Stimulated activated CD8-positive, alpha-beta memory T cell treated with anti-CD3 and anti-CD28 coated beads, Interleukin-15, amount 100 ng/mL, for 24 hours (primary cell): ENCODE measurements at places on chromosomes 12 and 14.

DNA sequence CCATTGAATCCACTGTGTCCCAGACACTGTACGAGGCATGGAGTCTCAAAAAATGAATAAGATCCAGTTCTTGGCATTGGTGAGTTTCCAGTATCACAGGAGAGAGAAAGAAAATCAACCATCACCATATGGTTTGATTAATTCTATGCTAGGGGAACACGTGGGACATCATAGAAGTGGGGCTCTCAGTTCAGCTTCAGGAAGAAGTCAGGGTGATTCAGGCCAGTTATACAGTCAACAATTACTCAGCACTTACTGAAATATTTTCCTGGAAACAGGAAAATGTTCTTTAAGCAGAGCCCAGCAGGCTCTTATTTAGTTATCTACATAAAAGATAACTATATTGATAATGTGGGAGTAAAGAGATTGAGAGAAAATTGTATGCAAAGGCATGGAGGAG, 407.2 kb downstream of the NOVA1 start:
- DNase-seq, result no peak

DNA sequence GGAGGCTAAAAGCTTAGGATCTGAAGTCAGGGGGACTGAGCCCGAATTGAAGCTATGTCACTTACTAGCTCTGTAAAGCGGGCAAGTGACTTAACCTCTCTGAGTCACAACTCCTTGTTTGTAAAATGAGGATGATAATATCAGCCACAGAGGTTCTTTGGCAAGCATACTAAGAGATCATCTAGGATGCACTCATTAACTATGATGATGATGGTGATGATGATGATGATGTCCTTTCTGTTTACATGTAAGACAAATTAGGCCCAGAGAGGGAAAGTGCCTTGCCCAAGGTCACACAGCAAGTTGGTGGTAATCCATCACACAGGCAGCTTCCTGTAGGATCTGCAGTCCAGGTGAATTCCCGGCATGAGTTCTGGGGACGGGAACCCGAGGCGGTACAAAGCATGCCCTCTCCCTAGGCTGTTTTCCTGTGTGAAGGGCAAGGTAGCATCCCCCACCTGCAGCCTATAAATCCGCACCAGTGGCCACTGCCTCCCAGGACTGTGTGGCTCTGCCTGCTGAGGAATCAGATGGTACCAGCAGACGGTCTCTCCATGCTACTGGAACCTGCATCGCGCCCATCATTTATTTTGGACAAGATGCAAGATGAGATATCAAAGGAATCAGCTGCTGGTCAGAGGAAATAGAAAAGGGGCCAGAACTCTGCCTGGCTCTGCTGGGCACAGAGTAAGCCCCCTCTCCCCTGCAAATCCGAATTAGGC, 55.2 kb downstream of the MAP1LC3B2 start:
- no peak for DNase-seq

GRCh38 chr12:110342157-110342556, 61.1 kb downstream of the ATP2A2 start:
- no peak for DNase-seq

- no peak for DNase-seq
These were observed 592.5 kb upstream of the USP15 start for GRCh38 chr12:61667676-61668075.

DNA sequence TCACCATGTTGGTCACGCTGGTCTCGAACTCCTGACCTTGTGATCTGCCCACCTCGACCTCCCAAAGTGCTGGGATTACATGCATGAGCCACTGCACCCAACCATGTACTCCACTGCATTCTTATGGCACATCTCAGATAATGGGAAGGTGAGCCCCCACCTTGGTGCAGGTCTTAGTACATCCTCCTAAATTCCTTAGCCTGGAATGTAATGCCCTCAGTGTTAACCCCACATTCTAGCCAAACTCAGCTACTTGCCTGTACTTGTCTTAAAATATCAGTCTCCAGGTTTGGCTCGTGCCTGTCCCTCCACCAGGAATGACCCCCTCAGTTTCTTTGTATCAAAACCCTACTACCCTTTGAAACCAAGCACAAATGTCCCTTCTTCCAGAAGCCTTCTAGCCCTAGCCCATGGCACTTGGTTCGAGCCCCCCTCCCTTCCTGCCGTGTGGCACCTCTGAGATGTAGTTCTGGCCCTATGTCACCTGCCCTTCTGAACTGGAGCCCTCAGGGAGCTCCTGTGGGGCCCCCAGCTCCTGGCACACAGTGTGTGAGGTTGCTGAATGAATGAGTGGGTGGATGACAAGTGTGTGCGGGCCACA, 8.4 kb downstream of the KCNH3 start:
- DNase-seq, result no peak

- DNase-seq, result no peak
These were observed 358.0 kb downstream of the DAD1 start for GRCh38 chr14:22231018-22231417.

DNA sequence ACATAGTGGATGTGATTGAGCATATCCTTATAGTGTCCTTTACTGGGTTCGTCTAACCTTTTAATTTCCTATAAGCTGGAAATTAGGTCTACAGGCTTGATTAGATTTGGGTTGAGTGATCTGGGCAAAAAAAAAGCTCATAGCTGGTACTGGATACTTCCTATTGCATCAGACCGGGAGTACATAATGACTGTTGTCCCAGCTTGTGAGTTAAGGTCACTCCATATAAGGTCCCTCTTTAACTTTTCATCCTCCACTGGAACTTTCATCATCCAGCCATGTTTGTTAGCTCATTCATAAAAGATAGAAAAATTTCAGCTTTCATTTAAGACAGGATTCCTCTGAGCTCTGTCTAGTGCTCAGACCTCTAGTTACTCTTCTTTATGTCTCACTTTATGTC, 80.8 kb downstream of the C14orf132 start:
- no peak for DNase-seq

DNA sequence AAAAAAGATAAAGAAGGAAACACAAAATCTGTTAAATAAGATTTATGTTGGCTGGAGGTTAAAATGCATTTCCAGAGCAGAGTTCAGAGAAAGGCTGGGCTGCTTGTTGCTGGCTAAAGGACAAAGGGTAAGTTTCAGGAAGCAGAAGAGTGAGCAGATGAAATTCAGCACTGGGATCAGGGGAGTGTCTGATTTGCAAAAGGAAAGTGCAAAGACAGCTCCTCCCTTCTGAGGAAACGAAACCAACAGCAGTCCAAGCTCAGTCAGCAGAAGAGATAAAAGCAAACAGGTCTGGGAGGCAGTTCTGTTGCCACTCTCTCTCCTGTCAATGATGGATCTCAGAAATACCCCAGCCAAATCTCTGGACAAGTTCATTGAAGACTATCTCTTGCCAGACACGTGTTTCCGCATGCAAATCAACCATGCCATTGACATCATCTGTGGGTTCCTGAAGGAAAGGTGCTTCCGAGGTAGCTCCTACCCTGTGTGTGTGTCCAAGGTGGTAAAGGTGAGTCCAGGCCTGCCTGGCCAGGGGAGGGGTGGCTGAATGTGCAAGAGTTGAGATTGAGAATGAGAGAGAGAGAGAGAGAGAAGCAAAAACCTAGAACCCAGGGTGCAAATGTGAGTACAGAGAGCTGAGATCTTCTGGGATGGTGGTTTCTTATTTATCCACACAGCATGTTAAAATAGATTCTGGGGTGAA, at the start of gene OAS1:
Gene OAS1, plus strand, starts transcription at position 251 of the 703 bp plus-strand sequence. Its CDS starts 78 bp downstream, at position 329.
- no peak for DNase-seq

GRCh38 chr12:111233786-111234185, 135.1 kb downstream of the PHETA1 start:
- no peak for DNase-seq

DNA sequence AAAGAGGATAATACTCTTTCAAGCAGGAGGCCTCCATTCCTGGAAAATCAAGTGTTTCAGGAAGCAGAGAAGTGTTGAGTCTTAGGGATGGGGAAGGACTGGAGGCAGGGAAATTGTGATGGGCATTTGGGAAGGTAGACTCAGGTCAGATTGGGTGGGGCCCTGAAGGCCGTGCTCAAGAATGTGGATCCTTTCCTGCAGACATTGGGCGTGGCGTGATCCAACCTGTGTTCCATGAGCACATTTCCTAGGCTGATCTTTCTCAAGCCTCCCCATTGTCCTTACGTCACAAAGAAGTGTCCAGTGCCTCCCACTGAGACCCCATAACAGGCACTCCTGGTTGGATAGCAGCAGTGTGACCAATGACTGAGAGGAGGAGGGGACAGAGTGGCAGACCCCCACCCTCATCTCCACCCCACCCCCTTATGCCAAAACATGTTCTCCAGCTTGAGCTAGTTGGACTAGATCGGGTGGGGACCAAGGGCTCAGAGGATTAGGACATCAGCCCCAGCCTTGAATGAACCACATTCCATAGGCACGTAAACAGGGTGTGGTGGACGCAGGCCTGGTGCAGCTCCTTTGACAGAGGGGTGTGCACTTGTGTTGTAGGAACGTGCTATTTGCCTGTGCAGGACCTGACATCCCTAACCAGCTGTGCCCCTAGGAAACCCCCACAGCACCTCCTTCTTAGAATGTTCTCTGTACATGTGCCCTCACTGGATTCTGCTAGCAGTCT, 76.8 kb downstream of the TTC9 start:
- no peak for DNase-seq

- no peak for DNase-seq
These were observed 762.4 kb downstream of the SLC6A15 start for GRCh38 chr12:84150201-84150600.

- no peak for DNase-seq
These were observed 127.5 kb downstream of the MED13L start for GRCh38 chr12:116150001-116150400.

- DNase-seq, result no peak
These were observed 16.6 kb upstream of the LRTM2 start for GRCh38 chr12:1803736-1804135.

- no peak for DNase-seq
These were observed 283.7 kb upstream of the PRKD1 start for GRCh38 chr14:30211326-30211725.

DNA sequence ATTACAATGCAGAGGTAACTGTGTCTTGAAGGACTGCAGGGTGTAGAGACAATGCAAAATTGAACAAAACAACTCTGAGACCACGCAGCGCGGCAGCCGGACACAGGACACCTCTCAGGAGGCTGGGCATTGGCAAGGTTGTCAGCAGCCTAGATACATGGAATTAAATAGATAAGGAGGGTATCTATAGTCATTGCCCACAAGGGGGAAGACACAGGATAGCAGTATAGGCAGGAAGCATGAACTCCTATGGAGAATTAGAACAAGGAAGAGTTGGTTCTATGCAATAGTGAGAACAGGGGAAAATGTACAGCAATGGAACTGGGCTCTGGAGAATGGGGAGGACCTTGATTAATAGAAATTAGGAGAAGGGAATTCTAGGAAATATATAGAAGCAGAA, 164.1 kb downstream of the C12orf42 start:
- no peak for DNase-seq

- no peak for DNase-seq
These were observed 5.8 kb downstream of the KTN1 start for GRCh38 chr14:55585854-55586253.

GRCh38 chr12:4859478-4860210, 50.1 kb upstream of the KCNA1 start:
- no peak for DNase-seq

GRCh38 chr12:130838284-130838950, 633 bp downstream of the STX2 start:
- DNase-seq, result no peak

DNA sequence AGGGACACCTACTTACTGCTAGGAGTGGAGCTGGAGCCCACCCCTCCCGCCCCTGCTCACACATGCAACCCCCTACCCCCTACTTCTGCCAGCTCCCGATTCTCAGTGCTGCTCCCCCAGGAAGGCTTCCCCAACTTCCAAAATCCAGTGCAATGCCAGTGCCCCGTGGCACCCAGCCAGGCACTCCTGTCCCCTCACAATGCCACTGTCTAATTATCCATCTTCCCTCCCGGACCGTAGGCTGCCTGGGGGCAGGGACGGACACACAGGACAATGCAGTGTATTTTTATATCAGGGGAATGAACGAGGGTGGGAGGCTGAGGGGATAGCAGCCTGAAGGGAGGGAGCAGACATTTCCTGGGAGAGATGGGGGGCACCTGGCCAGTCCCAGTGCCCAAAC, 12.4 kb downstream of the OTUB2 start:
- DNase-seq, result no peak

- no peak for DNase-seq
These were observed 31.6 kb upstream of the AMIGO2 start for GRCh38 chr12:47111392-47111778.

DNA sequence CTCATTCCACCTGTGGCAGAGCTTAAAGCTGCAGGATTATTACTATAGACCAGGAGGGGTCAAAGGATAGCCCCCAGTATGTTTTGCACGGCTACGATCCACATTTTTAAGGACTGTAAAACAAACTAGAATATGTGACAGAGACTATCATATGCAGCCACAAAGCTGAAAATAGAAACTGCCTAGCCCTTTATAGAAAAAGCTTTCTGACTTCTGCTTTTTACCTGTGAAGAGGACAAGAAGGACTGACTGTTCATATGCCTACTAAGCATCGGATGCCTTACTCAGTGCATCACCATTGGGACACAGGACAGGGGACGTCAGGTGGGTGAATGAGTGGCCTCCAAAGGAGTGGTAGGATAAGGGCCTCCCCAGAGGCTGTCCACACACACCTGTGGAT, 29.8 kb downstream of the SPTB start:
- DNase-seq, result no peak

GRCh38 chr14:105203057-105203531, 22.0 kb upstream of the NUDT14 start:
- peak; percentile 39 for DNase-seq

GRCh38 chr12:98424726-98425401, 90.5 kb upstream of the TMPO start:
- no peak for DNase-seq

- no peak for DNase-seq
These were observed 194.9 kb downstream of the PAH start for GRCh38 chr12:102722147-102722546.

DNA sequence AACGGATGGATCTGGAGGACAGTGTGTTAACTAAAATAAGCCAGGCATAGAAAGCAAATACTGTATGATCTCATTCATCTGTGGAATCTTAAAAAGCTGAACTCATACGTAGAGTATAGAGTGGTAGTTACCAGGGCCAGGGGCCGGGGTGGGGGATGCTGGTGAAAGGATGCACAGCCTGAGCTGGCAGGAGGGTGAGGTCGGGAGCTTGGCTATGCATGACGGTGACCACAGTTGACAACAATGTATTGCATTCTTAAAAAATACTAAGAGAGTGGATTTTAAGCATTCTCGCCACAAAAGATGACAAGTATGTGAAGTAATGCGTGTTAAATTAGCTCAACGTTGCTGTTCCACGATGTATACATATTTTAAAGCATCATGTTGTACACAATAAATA, 351.3 kb downstream of the TMEM121 start:
- DNase-seq, result no peak
